ENCODE measurements at places on chromosomes 4 and X. TPM values are rescaled to one million over a fixed set of nuclear protein-coding genes. Genes with fewer than 3 reads are reported as not detected.

Gene HGFAC
- total RNA-seq: not detected

Gene TRAM1L1
- total RNA-seq: 0.36 TPM

Gene GPR50
- not detected for total RNA-seq

Gene VAMP7
- 32.4 TPM for total RNA-seq

Gene GABRE
- total RNA-seq: 2.6 TPM

Gene PABPC4L
- 0.38 TPM for total RNA-seq

Gene RAB33A
- total RNA-seq: 1.2 TPM

Gene PGRMC1
- 86.4 TPM for total RNA-seq

Gene MFAP3L
- total RNA-seq: 0.36 TPM

Gene COL4A6
- 3.5 TPM for total RNA-seq

Gene ZFP42
- total RNA-seq: not detected

Gene FAM133A
- total RNA-seq: not detected

Gene LRCH2
- 3.2 TPM for total RNA-seq

Gene AWAT2
- under 0.01 TPM for total RNA-seq

Gene C4orf33
- total RNA-seq: 3.4 TPM

Gene PCDH18
- total RNA-seq: 1.2 TPM

Gene BST1
- 13.3 TPM for total RNA-seq

Gene CTPS2
- 13.9 TPM for total RNA-seq

Gene ZNF732
- total RNA-seq: 0.18 TPM

Gene HPGDS
- total RNA-seq: not detected

Gene FAM114A1
- total RNA-seq: 167 TPM

Gene TTC29
- under 0.01 TPM for total RNA-seq

Gene DUSP21
- total RNA-seq: not detected

Gene TRPC5OS
- not detected for total RNA-seq

Gene FAM241A
- total RNA-seq: 9.7 TPM

Gene OPN1LW
- not detected for total RNA-seq

Gene CSAG3
- not detected for total RNA-seq

Gene ANXA3
- 219 TPM for total RNA-seq

Gene PNMA3
- not detected for total RNA-seq

Gene MAP7D2
- total RNA-seq: 0.36 TPM

Gene RPS6KA6
- 0.19 TPM for total RNA-seq

Gene F9
- total RNA-seq: not detected

Gene ASMT
- not detected for total RNA-seq

Gene SOWAHD
- not detected for total RNA-seq

Gene BMPR1B
- under 0.01 TPM for total RNA-seq

Gene RPL9
- total RNA-seq: 2,556 TPM

Gene MAGEA10
- total RNA-seq: not detected

Gene DGKK
- total RNA-seq: not detected

Gene BTK
- 0.09 TPM for total RNA-seq

Gene OTC
- not detected for total RNA-seq

Gene ITM2A
- 14.5 TPM for total RNA-seq

Gene IL2RG
- not detected for total RNA-seq

Gene VMA21
- total RNA-seq: 50.9 TPM

Gene LPAR4
- total RNA-seq: 0.09 TPM

Gene CCNB3
- 0.27 TPM for total RNA-seq

Gene MAGEA8
- not detected for total RNA-seq

Gene TLR2
- total RNA-seq: 1.2 TPM

Gene PPP4R3C
- total RNA-seq: not detected

Gene KCND1
- 0.18 TPM for total RNA-seq

Gene KLHL4
- 32.0 TPM for total RNA-seq

Gene MAGEE2
- total RNA-seq: not detected

Gene RBMXL3
- not detected for total RNA-seq

Gene FSTL5
- not detected for total RNA-seq

Gene MAGEA11
- not detected for total RNA-seq

All from endothelial cell of coronary artery (primary cell).